Stimulated activated CD4-positive, alpha-beta T cell treated with anti-CD3 and anti-CD28 coated beads, Interleukin-4, amount 100 ng/mL, for 1 hour (primary cell): ENCODE measurements at places on chromosomes 6 and 20.

DNA sequence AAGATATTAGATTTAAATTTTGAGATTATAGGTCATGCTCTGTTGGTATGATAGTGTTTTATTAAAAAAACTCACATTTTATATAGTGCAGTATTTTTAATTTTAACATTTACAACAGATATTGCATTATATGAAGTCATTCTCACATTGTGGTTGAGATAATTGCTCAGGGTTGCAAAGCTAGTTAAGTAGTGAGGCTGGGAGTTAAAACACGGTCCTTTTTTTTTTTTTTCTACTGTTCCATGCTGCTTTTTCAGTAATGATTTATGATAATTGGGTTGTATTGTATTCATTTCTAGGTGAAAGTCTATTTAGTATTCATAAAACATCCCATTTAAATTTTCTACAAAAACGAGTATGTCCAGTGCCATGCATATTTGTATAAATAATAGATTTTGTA is 117.6 kb upstream of the EDN1 start:
- no peak for DNase-seq

GRCh38 chr6:160454303-160454702 is 106.1 kb downstream of the SLC22A3 start:
- DNase-seq: no peak

DNA sequence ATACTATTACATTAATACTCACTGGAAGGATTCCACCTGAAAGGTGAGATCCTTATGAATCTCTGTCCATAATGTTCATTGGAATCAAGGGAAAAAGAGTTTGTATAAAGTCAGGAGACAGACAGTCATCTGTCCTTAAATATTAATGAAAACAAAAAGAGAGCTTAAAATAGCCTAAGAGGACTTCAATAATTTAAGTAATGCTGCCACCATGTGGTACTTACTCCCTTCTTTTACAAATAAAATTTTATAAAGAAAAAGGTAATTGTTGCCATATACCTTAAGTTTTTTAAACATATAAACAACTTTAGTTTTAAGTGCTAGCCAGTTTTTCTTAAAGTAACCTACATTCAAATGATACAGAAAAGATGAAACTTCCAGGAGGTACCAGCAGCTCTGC is 5.1 kb downstream of the BLOC1S5 start:
- no peak for DNase-seq

DNA sequence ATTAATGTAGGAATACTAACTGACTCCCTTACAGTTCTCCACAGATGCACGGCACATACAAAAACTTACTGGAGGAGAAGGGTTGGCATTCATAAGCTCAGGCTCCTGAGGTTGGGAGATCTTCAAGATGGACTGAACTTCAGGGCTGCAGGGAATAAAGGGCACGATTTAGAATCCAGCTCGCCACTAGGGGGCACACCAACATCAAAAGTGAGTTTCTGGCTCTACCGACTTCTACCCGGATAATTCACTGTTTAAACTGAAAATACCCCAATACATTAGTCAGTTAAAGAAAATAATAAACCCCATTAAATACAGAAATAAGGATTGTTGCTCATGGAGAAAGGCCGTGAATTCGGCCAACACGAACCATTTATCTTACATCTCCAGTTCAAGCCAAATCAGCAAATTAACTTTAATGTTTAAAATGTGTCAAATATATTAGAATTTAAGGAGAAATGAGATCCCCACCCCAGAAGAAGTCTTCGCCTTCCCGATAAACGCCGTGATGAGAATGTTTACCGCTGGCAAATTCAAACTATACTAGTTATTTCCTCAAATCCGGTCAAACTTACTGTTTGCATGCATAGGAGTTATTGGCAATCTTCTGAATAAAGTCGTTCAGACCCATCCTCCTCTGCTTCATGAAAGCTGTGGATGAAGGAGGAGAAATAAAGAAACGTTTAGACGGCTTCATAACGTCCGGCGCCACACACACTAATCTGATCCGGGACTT is 121.7 kb upstream of the SLC2A12 start:
- peak; percentile 89 for DNase-seq

GRCh38 chr6:20044883-20045282 is 167.4 kb downstream of the MBOAT1 start:
- no peak for DNase-seq

DNA sequence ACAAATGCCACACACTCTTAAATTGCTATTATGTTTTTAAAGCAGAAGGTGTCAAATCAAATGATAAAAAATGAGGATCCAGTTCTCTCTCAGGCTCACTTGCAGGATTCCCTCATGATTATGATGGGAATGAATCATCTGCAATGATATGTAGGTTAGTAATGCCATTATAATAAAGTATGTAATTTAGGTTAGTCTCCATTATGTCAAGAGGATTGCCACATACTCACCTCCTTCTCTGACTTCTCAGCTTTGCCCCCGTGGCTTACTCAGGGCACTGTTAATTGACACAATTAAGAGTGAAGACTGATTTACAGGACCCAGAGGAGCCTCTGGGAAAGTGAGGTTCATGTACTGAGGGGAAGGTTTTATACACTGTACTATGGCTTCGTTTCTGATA is 591.7 kb upstream of the NRSN1 start:
- DNase-seq: no peak

GRCh38 chr6:43966374-43966658 is 160.9 kb downstream of the MRPL14 start:
- no peak for DNase-seq

DNA sequence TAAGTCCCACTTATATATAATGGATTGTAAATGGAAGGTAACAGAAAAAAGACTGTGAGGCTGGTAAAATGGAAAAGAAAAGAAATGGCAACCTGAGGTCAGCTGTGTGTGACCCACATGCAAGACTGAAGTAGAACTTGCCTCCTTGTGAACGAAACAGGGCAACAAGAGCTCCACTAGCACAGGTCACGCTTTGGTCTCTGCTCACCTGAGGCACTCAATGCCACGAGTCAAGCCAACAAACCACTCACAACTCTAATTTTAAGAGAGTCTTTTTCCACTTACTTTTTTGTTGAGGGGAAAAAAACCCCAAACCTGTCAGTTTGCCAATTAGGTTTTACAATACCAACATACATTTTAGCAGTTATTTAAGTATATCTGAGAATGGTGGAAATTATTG is 65.2 kb downstream of the PDE10A start:
- no peak for DNase-seq

- DNase-seq: no peak
Measured at GRCh38 chr6:131894493-131895424, 56.4 kb downstream of the CCN2 start.

- DNase-seq: no peak
Measured at GRCh38 chr6:155771822-155772221, 316.2 kb upstream of the NOX3 start.

GRCh38 chr6:163412341-163412740 is 2.2 kb upstream of the QKI start:
- DNase-seq: no peak

- DNase-seq: no peak
Measured at GRCh38 chr6:156946370-156946936, 169.3 kb downstream of the ARID1B start.

- DNase-seq: no peak
Measured at GRCh38 chr20:62983210-62983609, 23.6 kb downstream of the BHLHE23 start.

DNA sequence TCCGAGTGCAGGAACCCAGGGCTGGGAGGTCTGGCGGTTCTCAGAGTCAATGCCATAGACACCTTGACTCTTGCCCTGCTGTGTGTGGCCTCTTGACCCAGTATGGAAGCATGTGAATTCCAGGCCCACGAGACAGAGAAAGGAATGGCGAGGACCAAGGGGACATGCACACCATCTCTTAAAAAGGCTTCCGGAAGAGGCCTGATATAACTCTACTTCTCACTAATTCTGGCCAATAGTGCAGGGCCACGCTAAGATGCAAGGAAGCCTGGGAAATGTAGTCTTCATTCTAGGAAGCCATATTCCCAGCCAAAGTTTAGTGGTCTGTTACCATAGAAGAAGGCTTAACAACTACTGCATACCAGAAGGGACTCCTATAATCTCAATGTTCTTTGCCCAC is 177.0 kb upstream of the KCNG1 start:
- DNase-seq: no peak

DNA sequence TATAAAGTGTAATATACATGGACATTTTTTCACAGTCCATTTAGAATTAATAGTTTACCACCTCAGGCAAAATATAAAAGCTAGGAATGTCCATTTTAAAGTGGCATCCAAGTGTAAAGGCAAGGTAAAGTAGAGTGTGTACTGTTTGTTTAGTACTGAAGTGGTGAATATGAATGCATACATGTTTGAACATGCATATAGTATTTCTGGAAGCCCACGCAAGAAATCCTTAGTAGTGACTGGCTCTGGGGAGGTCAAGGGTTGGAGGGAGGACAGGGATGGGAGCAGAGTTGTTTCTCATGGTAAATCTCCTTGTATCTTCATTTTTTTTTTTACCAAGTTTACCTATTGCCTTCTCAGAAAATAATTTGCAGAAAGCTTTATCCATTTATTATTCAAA is 129.2 kb downstream of the UNC5CL start:
- no peak for DNase-seq

DNA sequence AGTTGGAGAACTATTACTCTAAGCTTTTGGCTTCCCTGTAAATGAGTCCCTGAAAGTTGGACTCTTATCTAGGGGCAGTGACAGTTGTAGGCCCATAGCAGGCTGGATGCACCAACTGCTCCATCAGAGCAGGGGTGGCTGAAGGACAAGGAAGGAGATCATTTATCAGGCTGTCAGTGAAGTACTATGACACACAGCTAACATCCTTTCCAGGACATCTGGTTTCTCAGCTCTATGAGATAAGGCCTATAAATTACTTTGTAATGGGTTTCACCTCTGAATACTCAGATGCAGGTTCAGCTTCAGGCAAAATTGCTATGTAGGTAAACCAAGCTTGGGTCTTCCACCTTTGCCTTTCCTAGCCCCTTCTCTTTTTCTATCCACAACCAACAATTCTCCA is 468.5 kb downstream of the KIF16B start:
- no peak for DNase-seq

- no peak for DNase-seq
Measured at GRCh38 chr20:53660947-53661381, 67.3 kb upstream of the ZNF217 start.

DNA sequence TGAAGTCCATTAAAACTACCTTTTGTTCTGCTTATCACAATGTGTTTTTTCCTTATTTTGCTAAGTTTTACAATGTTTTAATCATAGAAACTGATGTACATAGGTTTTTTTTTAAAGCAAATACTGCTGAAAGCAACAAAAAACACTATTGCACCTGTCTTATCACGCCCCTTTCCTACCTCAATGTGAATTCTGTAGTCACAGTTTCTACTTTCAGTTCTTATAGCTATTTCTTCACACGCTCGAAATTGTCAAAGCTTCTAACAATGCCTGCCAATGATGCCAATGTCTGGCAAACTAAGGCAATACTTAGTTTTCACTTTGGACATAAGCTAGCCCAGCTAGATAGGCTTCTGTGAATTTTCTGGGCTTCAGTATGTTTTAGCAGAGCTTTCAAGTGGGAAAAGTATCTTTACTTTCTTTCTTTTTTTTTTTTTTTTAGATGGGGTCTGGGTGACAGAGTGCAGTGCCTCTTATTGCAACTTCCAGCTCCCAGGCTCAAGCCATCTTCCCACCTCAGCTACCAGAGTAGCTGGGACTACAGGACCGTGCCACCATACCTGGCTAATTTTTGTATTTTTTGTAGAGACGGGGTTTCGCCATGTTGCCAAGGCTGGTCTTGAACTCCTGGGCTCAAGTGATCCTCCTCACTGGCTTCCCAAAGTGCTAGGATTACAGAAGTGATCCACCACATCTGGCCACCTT is 85.5 kb upstream of the HTR1B start:
- no peak for DNase-seq

DNA sequence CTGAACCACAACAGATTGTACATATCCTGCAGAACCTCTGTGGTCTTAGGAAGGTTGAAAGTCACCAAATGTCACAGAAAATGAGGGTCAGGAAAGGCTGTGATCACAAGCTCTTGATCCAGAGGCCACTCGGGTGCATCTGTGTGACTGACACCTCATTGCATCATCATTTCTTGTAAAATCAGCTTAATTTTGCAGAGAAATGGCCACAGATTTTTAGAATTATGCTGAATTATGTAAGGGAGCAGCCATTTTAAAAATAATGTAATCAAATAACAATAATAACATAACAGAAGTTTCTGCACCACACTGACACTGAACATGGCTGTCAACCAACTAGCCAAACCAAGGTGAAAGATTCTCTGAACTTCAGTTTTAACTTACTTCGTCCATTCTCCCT is 32.5 kb upstream of the PRND start:
- no peak for DNase-seq

GRCh38 chr6:133958791-133959190 is 5.8 kb downstream of the TBPL1 start:
- no peak for DNase-seq

DNA sequence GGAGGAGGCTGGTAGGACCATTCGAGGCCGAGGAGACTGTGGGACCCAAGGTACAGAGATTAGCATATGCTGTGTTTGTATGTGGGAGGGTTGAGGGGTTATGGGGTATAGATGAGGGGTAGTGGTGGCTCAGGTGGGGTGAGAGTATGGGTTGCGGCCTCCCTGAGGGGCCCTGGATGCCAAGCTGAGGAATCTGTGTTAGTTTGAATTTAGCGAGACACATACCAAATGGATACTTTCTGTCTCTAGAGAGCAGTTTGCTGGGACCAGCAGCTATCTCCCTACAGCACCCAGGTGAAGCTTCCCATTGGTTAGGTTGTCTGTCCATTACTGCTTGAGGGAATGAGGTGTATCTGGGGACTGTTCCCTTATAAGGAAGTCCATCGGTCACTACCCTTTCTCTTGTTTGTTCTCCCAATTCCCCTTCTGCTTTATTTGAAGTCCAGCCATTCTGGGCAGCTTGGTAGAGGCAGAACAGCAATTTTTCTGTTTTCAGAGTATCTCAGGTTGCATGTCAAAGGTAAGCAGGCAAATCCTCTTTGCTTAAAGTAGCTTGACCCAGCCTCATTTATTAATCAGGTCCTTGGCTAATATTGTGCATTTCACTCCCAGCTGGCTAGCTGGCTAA is 15.2 kb downstream of the CHMP4B start:
- no peak for DNase-seq

DNA sequence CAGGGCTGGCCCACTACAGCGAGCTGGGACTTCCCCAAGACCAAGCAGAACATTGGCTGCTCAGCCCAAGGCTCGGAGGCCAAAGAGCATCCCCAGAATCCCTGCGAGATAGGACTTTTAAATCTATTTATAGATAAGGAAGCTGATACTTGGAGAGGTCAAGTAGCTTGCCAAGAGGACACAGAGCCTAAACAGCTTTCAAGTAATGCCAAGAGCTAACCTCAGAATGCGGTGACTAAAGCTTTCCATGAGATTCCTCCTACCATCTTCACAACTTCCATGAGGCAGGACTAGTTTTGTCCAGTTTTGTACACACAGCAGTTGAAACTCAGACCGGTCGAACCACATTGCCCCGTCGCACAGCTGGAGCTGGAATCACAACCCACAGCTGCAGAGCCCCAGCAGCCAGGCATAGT is 168.1 kb upstream of the TOP1 start:
- DNase-seq: no peak

DNA sequence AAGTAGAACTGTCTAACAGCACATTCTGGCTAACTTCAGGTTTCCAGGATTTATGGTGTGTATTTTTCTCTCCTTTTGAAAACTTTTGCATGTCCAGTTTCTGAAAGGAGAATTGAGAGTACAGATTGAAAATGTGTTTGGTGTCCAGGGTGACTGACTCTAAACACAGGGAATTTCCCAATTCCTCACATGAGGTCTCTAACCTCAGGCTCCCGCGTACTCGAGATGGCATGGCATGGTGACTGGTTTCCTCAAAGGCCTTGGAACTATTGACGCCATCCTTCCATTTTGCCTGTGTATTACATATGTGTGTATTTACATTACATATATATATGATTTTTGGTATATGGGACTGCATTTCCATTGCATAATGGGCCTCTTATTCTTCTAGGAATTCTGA is 52.5 kb downstream of the PRND start:
- DNase-seq: no peak
